ENCODE measurements at places on chromosomes 3 and 15. TPM values are rescaled to one million over a fixed set of nuclear protein-coding genes. Genes with fewer than 3 reads are reported as not detected.

The ERICH6 gene
- not detected for total RNA-seq

The ISG20 gene
- 39.6 TPM for total RNA-seq

The CRABP1 gene
- total RNA-seq, result 1.2 TPM

The ASB14 gene
- total RNA-seq, result not detected

The ZBTB47 gene
- 7.6 TPM for total RNA-seq

The TMCO5A gene
- total RNA-seq, result not detected

The PRSS50 gene
- total RNA-seq, result not detected
